Fibroblast of skin of right quadriceps (primary cell): ENCODE measurements at places on chromosomes 7 and 10.
A peak's percentile ranks its signal among the peaks of the same experiment; 100 is the strongest.

- DNase-seq, result no peak
These were observed 51.6 kb downstream of the HBP1 start for GRCh38 chr7:107220356-107220755.

- DNase-seq, result no peak
These were observed 103.0 kb upstream of the ANKRD1 start for GRCh38 chr10:91023700-91024398.

DNA sequence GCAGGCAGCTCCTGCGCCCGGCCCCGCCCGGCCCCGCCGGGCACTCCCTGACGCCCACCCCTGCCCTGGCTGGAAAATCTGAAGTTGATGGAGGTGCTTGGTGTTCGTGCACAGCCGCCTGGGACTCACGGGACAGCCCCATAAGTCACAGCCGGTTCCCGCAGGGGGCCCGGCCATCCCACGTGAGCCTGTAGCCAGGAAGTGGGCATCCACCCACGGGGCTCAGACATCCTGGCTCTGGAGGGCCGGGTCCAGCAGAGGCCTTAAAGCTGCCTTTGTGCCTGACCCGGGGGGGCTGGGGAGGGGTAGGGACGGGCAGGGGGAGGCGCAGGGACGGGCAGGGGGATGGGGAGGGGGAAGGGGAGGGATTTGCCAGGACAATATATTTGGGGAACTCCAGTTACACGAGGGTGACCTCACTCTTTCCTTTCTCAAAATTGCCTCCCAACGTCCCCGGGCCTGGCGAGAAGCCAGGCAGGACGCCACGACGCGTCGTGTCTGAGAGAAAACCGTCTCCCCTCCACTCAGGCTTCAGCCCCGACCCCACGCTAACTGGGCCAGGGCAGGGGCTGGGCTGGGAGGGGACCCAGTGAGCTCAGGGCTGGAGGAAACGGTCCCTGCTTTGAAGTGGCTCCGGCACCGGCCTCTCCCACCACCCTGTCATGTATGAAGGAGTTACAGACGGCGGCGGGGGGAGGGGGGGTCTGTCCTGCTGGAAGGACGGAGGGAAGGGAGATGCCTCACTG lies 82.1 kb upstream of the PDGFA start:
- DNase-seq, result no peak

GRCh38 chr10:122974023-122974422 lies 6.2 kb upstream of the PSTK start:
- no peak for DNase-seq

DNA sequence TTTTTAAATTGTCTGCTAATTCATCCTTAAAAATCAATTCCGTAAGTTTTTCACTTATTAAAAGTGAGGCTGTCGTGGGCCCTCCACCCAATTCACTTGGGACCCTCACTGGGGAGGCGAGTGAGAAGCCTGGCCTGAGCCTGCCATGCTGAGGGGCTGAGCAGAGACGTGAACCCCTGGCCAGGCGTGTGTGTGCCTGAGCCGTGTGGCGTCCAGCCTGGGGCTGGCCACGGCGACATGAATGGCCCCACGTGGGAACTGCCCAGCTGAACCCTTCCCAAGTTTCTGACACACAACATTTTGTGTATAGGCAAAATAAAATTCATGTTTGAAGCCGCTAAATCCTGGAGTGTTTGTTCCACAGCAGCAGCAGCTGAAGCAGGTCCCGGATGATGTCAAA lies 13.0 kb upstream of the VIPR2 start:
- no peak for DNase-seq

- DNase-seq, result no peak
These were observed 11.4 kb upstream of the KCTD7 start for GRCh38 chr7:66617295-66617694.

DNA sequence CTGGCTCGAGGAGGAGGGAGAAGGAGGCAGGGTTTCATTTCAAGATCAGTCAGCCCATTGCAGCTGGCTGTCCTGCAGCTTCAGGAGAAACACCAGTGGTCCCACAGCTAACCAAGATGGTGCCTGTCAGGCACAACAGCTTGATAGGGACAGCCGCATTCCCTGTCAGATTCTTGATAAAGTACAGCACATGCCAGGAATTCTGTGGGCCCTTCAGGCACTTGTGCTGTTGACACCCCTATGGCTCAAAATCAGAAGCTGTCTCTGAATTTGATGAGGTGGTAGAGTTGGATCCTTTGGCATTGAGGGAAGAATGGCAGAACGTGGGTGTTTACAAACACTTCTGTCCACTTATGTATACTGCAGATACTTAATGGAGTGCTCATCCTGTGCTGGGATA lies 354.3 kb downstream of the KCNMA1 start:
- DNase-seq, result no peak

- no peak for DNase-seq
These were observed 45.5 kb downstream of the AOC1 start for GRCh38 chr7:150897502-150898474.

- DNase-seq, result no peak
These were observed 647.0 kb downstream of the KCNMA1 start for GRCh38 chr10:76990561-76990960.

DNA sequence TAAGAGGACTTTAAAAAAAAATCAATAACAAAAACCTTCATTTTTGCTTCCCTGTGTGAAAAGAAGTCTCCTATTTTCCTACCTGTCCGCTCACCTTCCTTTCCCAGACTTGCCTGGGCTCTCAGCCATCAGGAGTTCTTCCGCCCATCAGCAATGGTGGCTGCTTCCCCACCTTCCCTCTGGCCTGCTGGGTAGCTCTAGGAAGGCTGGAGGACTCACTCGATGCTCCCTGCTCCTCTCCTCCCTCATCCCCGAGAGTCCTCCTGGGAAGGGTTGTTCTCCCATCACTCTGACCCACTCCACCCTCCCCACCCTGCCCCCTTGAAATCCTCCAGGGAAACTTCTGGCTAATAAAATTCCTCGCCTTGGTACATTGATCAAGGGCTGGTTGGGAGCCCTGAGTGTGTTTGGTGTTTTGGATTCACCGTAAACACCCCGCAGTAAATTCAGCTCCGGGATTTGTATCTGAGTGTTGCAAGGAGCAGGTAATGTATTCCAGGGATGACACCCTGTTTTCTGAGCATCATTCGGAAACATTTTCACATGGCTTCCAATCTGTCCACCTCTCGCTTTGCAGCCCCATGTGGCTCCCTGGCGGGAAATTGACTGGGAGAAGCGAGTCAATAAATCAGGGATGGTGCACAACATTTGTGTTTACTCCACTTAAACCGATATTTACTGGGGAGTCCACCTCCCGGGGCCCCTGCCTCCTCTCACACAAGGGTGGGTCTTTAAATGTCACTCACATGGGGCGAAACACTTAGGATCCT lies 126.4 kb upstream of the SDK1 start:
- DNase-seq, result no peak

DNA sequence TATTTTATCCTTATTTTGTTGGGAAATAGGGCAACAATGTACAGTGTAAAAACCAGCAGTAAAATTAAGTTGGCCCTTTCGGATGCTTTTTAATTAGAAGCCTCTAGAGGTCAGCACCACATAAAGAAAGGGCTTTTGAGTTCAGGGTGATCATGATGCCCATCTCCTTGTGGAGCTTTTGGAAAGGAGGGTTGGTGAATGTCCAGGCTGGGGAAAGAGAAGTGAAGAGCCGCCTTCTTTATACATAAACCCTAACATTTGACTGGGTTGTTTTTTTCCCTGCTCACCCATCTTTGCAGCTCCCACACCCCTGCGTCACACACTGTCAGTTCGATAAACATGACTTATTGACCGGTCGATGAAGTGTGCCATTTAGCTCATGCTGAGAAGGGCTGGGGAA lies 29.8 kb downstream of the MTURN start:
- peak; percentile 56 for DNase-seq

GRCh38 chr7:106609416-106609815 lies 51.5 kb downstream of the CCDC71L start:
- peak; percentile 90 for DNase-seq

DNA sequence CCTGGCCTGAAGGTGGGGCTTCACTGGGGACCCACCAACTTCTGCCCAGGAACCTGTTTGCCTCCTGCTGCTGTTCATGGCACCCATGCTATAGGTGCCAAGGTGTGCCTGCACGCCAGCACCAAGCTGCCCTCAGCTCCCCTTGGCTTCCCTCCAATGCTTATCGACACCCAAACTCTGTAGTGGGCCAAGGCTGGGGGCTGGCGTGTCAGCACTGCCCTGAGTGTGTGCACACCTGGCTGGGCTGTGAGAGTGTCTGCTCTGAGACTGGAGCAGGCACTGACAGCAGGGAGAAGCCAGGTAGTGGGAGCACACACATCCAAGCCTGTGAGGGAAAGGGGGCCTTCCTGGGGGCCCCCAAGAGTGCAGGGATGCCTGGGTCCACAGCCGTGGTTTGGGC lies 43.1 kb upstream of the TUBB8 start:
- no peak for DNase-seq

- no peak for DNase-seq
These were observed 4.9 kb upstream of the YKT6 start for GRCh38 chr7:44195889-44196288.

- DNase-seq, result peak; percentile 59
These were observed 98.4 kb upstream of the FZD1 start for GRCh38 chr7:91165846-91166230.

DNA sequence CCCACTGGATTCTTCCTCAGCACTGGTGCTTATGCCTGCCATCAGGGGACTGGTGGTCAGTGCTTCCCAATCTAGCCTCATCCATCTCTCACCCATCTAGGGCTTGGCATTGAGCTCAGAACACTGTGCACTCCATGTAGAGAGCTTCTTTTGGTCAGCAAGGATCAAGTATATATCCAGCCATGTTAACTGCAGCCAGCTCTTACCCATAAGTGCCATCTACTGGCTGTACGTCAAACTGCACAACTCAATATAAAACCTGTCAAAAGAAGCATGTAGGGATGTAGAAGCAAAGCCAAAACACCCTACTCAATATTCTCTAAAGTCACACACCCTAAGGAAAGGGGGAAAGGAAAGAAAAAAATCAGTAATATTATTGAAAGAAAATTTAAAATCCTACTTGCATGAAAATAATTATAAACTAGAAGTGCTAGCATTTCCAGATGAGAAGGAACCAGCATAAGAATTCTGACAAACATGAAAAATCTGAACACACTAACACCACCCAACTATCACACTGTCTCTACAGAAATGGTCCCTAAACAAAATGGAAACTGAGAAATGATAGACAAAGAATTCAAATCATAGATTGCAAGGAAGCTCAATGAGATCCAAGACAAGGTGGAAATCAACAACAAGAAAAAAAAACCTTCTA lies 531.1 kb upstream of the STEAP1 start:
- DNase-seq, result peak; percentile 43

DNA sequence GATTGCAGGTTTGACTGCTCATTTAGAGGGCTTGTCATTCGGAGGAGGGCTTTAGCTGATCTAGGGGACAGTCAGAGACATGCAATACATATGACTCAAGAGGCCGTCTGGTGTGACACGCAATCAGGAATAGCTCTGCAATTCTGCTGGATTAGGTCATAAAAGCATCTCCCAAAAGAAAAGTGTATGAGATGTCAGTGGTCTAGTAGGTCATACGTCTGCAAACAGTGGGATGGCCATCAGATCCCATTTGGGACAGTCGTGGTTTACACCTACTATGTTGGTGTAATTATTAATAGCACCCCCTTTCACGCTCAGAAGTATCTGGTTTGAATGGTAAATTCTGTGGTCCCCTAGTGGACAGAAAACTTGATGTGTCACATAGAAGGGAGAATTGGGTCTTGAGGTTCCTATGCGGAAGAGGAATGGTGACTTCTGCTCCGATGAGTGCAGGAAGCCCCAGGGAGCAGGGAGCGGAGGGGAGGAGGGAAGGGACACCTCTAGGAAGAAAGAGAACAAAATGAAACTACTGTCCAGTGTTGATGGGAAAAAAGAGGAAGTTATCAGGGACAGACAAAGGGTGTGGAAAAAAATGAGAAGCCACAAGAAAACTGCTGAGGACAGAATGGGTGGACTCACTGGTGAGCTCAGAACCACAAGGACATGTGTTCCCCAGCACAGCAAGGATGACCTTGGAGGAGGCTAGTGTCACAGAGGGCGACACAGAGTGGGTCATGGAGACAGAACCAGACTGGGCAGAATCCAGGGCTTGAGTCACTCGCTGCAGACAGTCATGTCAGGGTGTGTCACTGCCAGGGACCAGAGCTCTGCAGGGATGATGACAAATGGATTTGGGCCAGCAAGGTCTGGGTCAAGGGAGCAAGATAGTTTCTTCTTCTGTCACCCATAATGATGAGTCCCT lies 59.9 kb downstream of the MAP3K8 start:
- peak; percentile 54 for DNase-seq

DNA sequence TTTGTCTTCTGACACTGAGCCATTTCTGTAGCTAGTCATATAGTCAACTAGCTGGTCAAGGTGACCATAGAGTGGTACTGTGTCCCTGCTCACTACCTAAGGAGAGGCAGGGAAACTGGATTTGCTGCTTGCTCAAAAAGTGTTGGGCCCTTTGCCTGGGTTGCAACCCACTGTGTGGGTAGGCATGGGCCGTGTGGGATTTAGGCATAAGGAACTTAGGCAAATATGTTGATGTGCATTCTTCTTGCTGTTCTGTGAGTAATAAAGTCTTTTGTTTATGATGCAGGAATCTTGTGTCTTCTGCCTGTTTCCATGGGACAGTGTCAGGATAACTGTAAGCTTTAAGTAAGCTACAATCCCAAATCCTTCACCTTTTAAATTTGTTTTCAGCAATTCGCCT lies 23.1 kb upstream of the TCTN3 start:
- no peak for DNase-seq

DNA sequence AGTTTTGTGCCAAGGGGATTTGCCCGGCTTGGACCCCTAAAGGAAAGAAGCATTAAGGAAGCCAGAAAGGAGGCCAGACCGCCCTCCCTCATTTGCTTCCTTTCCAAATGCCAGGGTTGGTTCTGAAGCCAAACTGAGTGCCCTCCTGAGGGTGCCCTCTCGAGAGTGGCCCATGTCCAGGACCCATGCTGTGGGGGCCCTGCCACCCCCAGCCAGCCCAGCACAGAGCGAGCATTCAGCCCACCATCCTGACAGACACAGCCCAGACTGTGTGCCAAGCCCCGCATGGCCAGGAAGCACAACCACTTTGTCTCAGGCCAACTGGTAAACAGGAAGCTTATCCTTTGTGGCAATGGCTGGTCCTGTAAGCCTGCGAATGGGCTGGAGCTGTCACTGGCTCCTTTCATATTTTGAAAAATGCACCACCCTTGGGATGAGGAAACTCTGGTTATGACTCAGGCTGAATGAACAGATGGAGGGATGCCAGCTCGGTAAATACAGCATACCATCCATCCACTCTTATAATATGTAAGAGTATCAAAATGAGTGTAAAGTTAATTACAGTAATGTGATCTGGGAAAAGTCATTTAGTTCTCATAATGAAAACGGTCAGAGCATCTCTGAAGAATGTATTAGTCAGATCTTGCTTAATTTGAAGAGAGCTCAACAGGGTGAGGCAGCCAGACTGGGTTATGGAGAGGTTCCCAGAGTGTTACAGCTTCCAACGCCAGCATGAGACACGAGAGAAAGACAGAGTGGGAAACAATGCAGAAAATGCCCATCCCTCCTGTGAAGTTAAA lies 65.0 kb downstream of the STK17A start:
- peak; percentile 100 for DNase-seq

- DNase-seq, result no peak
These were observed 110.9 kb downstream of the BAMBI start for GRCh38 chr10:28788252-28788651.
